Activated CD4-positive, alpha-beta memory T cell treated with anti-CD3 and anti-CD28 coated beads, Interleukin-2, amount 10 ng/mL, durations not matched to agents 7 days and 5 days (primary cell): ENCODE measurements at places on chromosomes 5 and 9.
A peak's percentile ranks its signal among the peaks of the same experiment; 100 is the strongest.

GRCh38 chr9:79446523-79447307, 125.0 kb upstream of the TLE4 start:
- DNase-seq = no peak

GRCh38 chr9:133071484-133072150, 9.8 kb downstream of the CEL start:
- no peak for DNase-seq

DNA sequence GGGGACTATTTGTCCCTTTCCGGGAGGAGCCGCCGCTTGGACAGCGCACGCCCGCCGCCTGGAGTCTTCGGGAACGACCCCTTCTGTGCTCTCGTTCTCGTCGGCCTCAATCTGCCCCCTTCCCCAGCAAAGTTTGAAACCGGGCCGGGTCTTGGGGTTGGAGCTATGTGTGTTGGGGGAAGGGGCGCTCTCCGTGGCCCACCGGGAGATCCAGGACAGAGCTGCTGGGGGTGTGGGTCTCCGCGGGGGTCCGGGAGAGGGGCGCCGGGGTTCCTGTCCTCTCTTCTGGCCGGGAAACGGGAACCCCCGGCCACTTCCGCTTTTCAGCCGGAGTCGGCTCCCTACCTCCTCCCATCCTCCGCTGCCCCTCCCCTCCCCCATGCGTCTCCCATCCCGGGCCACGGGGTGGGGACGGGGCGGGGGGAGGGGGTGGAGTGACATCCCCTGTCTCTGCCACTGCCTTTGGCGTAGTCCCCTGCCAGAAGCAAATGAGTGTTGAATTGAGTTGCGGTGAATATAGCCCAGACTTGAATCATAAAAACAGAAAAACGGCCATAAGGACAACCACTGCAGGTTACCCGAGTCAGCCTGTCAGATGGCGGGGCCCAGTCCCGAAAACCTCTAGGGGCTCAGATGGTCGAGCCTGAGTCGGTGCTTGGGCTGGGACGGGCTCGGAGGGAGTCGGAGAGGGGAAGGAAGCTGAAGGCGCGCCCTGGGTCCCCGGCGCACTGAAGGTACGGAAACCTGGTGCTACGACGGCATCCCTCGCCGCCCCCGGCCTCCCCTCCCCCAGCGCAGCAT, 1.1 kb downstream of the CPLX2 start:
- no peak for DNase-seq

GRCh38 chr5:116947691-116948528, 373.3 kb upstream of the SEMA6A start:
- peak; percentile 57 for DNase-seq

DNA sequence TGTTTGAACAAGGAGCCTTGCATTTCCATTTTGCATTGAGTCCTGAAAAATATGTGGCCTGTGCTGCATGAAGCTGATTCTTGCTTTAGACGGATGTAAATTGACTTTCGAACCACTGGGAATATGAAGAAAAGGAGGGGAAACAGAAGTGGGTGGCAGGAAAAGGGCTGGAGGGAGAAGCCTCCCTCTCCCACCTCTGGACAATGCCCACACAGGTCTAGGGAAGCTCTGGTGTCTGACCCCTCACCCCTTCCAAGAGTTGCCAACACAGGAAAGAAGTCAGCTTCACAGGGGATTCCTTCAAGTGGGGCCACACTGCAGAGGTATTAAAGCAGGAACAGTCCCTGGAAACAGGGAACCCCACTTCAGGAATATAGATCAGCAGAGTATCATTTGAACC, 52.2 kb downstream of the ZNF366 start:
- no peak for DNase-seq

- DNase-seq = no peak
Observed at GRCh38 chr5:37272511-37272910, 23.3 kb upstream of the CPLANE1 start.

GRCh38 chr5:73686912-73687311, 60.9 kb downstream of the ARHGEF28 start:
- no peak for DNase-seq

- no peak for DNase-seq
Observed at GRCh38 chr5:124735169-124735858, 11.1 kb downstream of the ZNF608 start.

DNA sequence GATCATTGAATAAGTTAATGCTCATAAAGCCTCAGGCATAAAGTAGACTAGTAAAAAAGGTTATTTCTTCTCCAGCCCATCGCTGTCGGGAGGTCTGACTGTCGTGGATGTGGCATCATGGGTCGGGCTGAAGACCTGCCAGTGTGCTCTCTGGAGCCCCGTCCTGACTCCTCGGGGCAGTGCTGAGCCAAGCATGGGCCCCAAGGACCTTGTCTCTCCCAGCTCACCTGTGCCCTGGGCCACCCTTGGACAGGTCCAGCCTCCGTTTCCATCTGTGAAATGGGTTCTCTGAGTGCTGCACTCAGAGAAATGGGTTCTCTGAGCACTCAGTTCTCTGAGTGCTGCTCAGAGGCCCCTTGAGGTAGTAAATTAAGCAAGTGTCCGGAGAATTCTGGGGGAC, 269.0 kb downstream of the GADD45G start:
- no peak for DNase-seq

- DNase-seq = no peak
Observed at GRCh38 chr9:19283072-19283710, 52.7 kb downstream of the DENND4C start.

- no peak for DNase-seq
Observed at GRCh38 chr5:88536146-88536545, 267.5 kb upstream of the TMEM161B start.

DNA sequence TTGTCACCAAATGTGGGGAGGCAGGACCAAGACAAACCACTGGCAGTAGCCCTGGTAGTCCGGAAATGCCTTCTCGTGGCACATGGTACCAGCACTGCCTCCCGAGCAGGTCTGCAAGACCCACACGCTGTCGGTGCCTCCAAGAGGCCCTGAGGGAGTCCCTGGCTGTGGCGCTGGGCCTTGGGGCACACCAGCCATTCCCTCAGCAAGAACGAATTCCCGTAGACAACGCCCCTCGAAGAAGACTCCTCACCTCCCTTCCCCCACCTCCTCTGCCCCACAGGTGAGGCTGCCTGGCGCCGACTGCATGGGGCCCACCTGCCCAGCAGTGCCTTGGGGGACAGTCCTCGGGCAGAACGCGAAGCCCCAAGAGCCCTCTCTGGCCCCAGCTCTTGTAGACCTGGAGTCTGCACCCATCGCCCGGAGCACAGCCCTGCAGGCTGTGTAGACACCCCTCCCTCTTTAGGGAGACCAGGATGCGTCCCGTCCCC, 56.0 kb downstream of the EXD3 start:
- no peak for DNase-seq

DNA sequence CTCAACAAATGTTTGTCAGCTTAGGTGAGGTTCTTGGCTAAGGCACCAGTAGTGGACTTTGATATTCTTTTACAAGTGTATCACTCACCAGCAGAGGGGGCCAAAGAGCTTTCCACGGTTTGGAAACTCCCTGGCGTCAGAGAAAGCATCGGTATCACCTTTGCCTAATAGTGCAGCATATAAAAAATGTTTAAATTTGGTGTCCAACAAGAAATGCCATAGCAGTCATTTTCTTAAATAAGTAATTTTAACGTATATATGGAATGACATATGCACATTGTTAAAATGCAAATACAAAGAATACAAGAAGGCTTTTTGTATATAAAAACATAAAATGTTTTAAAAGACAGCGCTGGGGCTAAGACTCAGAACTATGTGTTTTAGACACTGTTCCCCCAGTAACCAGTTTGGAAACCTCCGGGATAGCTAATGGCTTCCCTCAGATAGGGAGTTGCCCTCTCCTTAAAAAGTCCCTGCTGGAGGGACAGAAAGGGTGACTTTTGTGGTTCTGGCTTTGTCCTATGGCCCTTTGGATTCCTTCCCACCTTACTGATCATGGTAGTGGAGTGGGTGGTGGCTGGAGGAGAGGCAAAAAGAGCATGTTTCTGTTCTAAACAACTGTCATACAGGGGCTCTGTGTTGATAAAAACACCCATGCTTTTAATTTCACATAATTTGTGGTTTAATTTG, 124.6 kb downstream of the GPBP1 start:
- DNase-seq = peak; percentile 83
